ENCODE measurements at places on chromosomes 7 and 10. TPM values are rescaled to one million over a fixed set of nuclear protein-coding genes. Genes with fewer than 3 reads are reported as not detected.

Gene AOAH
- 3.2 TPM for total RNA-seq

Gene ARL3
- total RNA-seq, result 3.8 TPM

Gene CTAGE8
- total RNA-seq, result 9.7 TPM

Gene JCAD
- total RNA-seq, result 5.5 TPM

Gene PLCE1
- total RNA-seq, result 0.34 TPM

Gene OR9A2
- not detected for total RNA-seq

Gene FAM107B
- total RNA-seq, result 28.3 TPM

Gene ACTR3C
- 7.8 TPM for total RNA-seq

Gene KLF14
- 0.16 TPM for total RNA-seq

Gene COL17A1
- total RNA-seq, result 841 TPM

Gene KAZALD1
- total RNA-seq, result 6.1 TPM

Gene MSS51
- total RNA-seq, result 1.1 TPM

Gene MMP21
- total RNA-seq, result not detected

DNA sequence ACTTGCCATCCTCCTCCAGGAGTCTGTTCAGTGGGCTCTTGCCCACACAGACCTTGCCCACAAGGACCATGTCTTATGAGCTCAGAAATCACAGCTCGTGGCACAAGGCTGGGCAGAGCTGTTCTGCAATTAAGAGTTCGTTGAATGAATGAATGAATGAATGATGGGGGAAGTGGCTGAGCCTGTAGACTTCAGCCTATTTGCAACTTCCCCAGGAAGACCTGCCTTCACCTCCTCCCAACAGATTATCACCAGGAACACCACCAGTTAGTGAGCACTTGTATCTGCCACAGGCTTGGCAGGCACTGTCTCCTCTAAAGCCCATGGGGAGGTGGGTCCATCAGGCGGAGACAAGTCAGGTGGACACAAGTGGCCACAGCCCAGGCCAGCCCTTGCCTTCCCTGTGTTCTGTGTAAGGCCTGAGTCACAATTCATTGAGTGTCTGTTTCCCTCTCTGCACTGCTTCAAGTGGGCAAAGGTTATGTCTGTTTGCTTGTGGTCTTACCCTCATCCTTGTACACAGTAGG, 1.8 kb upstream of the FGF8 start:
- peak; percentile 76 for DNase-seq

DNA sequence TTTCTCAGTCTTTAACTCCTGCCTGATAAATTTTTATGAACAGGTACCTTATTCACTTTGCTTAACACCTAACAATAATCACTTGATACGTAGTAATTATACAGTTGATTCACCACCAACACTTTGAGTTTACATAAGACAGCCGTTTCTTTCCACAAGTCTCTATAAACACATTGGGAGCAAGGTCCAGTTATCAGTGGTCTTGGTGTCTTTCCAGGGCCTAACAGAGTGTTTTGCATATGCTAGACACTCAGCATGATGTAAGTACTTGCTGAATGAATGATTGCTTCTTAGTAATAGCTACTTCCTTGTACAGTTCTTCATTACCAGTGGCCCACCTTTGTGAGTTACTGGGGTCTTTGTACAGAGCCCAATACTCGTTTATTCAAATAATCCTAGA, 6.4 kb downstream of the CLDN12 start:
- DNase-seq, result no peak

GRCh38 chr10:100528921-100529474, 673 bp downstream of the NDUFB8 start:
- DNase-seq, result no peak

DNA sequence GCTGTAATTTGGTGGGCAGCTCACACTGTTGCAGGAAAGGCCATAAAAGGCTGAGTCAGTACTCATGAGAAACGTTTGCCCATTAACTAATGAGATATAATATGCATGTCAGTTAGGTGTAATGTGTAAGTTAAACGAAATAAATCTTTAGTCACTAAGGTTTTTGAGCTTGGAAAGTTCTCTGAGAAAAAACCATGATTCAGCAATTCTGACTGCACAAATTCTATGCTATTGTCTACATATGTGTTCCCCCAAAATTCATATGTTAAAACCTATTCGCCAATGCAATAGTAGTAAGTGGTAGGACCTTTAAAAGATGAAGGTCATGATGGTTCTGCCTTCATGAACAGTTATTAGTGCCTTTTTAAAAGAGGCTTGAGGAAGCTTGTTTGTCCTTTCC, 559.7 kb upstream of the LRRTM3 start:
- no peak for DNase-seq

DNA sequence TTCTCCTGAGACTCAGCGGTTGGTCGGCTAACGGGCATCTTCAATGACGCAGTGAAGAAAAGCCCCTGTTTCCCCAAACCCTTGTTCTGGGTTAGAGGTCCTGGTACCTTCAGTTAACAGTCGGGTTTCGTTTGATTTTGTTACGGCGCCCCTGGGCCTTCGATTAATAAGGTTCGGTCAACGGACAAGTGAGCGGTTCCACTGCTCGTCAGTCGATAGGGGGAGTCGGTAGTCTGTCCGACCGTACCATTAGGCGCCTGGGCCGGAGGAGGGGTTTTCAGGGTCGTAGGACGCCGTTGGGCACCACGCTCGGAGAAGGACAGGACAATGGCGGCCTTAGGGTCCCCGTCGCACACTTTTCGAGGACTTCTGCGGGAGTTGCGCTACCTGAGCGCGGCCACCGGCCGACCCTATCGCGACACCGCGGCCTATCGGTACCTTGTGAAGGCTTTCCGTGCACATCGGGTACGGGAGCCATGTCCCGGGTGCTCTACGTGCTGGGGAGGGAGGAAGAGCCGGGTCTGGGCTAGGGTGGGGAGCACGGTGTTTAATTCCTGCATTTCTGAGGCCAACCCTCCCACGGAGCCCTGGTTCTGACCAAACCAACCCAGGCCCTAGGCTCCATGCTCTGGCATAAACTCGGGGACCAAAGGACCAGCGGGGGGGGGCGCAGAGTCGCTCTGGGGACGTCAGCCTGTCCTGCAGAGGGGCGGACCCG, at the start of gene FMC1:
TSS of gene FMC1 (plus strand) at position 280 of the 718 bp plus-strand sequence. CDS start at position 328, 48 bp downstream.
- DNase-seq, result peak; percentile 94

GRCh38 chr10:78875331-78875877, 193.4 kb upstream of the ZMIZ1 start:
- DNase-seq, result no peak

- no peak for DNase-seq
Measured at GRCh38 chr7:155877167-155877566, 64.9 kb upstream of the SHH start.

GRCh38 chr10:17358461-17358860, 95.9 kb downstream of the ST8SIA6 start:
- no peak for DNase-seq

DNA sequence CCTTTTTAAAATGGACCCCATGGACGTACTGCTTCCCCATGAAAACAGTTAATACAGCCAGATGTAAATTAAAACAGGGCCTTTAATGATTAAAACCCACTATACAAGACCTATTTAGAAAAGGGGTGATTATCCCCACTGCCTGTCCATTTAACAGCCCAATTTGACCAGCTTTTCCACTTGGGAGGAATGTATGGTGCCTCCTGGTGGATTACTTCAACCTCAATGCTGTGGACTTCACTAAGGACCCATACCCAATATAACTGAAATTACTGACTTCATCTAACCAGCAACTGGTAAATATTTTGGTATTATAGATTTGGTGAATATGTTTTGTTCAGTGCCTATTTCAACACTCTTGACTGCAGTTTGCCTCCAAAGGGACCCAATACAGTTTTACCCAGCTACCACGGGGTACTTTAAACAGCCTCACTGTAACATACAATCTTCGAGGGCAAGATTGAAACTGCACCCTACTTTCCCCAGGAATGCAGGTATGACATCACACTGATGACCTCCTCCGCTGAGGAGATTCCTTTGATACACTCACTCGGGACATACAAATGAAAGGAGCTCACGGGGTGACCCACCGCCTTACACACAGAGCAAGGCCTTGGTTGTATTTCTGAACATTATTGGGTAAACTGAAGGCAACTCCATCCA, 192.8 kb downstream of the DNAJC1 start:
- no peak for DNase-seq

DNA sequence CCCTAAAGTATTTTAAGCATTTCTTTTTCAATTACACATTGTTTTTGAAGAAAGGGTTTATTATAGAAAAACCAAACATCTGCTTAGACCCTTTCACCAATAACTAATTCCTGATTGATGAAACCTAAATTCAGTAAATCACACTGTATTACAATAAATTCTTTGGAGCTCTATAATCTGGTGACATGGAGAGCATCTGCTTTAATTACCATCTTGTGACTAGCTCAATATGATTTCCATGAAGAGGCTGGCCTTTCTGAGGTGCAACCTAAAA, 9.7 kb downstream of the HYCC1 start:
- DNase-seq, result no peak

- peak; percentile 21 for DNase-seq
Measured at GRCh38 chr7:29202651-29203069, 8.1 kb downstream of the CHN2 start.

DNA sequence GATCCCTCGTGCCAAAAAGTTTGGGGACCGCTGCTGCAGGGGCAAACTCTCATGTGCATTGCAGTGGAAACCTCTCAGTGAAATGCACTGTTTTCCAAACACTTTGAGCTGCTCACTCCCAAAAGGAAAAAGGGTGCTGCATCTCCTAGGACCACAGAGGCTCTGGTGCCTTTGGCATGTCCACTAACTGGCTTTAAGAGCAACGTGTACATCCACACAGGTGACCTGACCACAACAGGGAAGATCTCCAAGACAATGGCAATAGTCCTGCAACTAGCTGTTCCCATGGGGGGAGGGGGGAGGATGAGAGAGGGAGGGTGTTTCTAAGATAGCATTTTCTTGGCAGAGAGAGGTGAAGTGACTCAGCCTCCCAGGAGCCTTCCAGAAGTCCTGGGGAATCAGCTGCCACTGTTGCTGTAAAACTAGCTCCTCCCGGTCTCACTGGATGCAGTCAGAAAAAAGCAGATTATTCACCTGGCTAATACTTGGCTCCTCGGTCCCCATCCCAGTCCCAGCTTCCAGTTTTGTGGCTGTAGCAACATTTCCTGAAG, 181.7 kb downstream of the HECW1 start:
- no peak for DNase-seq

DNA sequence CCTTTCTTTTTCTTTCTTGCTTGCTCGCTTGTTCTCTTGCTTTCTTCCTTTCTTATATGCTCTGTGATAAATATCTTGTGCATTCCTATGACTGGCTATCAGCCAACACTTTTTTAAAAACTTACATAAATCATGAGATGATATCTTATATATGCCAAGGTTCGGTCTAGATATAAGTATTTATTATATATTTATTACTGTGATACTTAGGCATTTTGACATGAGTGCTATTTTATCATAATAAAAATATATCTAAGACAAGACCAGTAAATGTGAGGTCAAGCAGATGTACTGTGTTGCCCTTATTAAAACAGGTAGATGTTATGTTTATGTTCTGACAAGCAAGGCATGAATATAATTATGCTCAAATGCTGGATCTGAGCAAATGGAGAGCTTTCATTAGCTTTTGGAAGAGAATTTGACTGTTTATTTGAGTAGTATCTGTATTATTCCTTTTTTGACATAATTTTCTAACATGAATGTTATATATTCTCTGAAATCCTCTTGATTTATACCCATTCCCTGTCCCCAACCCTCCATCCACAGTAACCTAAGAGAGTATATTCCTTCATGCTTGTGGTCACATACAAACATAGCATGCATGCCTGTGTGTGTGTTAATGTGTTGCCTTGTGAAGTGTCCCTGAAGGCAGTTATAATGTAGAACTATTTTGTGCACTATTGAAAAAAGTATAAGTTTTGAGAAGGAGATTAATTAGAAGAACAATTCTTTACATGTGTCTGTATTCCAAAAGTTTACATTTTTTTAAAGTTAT, 158.0 kb downstream of the HDAC9 start:
- no peak for DNase-seq

- DNase-seq, result no peak
Measured at GRCh38 chr10:2919016-2919415, 148.3 kb upstream of the PFKP start.

GRCh38 chr7:108419961-108420908, 36.0 kb downstream of the NRCAM start:
- no peak for DNase-seq

DNA sequence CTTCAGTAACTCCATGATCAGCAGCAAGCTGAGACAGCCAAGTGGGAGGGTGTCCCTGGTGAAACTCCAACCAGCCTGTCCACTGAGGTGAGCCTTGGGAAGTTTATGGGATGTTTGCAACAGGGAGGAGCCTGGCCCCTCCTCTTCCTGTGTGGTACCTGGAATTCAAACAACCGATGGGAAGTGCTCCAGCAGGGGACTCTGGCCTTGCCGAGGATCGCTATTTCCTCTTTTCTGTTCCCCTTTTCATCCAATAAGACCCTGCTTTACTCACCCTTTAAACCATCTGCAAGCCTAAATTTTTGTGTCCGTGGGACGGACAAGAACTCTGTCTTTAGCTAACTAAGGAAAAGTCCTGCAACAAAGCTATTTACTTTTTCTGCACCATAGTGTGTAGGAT, 491.1 kb upstream of the ZMIZ1 start:
- peak; percentile 48 for DNase-seq

GRCh38 chr10:42952931-42953683, 123.8 kb upstream of the RET start:
- DNase-seq, result peak; percentile 8

- DNase-seq, result no peak
Measured at GRCh38 chr10:119343011-119343601, 135.7 kb downstream of the GRK5 start.

- no peak for DNase-seq
Measured at GRCh38 chr7:108285003-108285368, 154.8 kb upstream of the LAMB4 start.

DNA sequence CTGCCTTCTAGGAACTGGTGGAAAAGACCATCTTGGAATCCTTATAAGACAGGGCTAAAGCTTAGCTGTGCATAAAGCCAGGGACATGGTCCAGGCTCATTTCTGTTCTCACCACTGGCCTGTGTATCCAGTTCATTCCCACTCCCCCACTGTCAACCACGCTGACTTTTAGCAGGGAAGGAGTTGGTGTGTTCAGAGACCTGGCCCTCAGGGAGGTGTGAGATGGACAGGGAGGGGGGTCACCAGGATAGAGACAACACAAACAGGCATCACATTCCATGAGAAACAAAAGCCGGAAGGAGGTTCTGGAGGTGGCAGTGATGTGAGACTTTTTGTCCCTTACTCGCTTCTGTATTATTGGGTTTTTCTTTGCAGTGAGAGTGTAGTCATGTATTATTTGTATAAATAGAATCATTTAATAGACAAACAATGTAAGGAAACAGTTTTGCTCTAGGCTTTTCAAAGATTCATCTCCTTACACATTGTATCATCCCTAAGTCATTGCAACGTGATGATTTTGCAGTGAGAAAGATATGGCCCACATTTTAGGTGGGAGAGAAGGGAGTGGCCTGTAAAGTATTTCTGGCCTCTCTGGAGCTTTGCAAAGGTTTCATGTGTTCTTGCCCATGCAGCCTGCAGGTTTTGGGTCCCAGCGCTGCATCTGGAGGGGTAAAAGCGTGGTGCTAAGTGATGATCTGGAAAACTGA, 52.0 kb downstream of the EEPD1 start:
- no peak for DNase-seq

- no peak for DNase-seq
Measured at GRCh38 chr10:33234831-33235237, 99.6 kb downstream of the NRP1 start.

- DNase-seq, result no peak
Measured at GRCh38 chr7:44678101-44678470, 70.6 kb upstream of the ZMIZ2 start.

Data from lower leg skin (tissue), 4 donors.